ENCODE measurements at places on chromosomes 4 and X.

- DNase-seq = no peak
Observed at GRCh38 chr4:78024085-78024484, 33.0 kb upstream of the FRAS1 start.

- peak; percentile 36 for DNase-seq
Observed at GRCh38 chrX:100409610-100410590, at the start of gene PCDH19. TSS of gene PCDH19 (minus strand) at chrX:100410273. CDS start at chrX:100408597, 1,676 bp downstream.

- no peak for DNase-seq
Observed at GRCh38 chr4:48380583-48381167, 39.3 kb downstream of the SLAIN2 start.

- peak; percentile 48 for DNase-seq
Observed at GRCh38 chrX:41984628-41985027, 61.3 kb upstream of the CASK start.

- no peak for DNase-seq
Observed at GRCh38 chr4:78293348-78293747, 236.2 kb downstream of the FRAS1 start.

GRCh38 chr4:13296986-13297385, 187.2 kb downstream of the RAB28 start:
- DNase-seq = no peak

DNA sequence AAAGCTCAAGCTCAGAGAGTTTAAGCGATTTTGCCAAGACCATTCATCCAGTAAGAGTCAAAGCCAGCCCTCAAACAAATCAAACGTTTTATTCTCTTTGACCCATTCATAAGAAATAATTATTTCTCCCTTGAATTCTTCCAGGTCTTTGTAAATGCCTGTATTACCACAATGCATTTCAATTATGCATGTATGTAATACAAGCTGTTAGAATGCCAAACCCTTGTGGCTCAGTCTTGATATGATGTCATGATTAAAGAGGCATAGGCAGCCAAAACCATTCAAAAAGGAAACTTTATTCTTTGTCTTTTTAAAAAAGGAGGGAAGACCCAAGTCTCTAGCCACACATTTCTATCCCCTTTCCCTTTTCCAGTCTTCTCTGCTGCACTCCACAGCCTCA, 56.5 kb upstream of the PGM2 start:
- no peak for DNase-seq

- DNase-seq = no peak
Observed at GRCh38 chr4:133972586-133972985, 229.0 kb downstream of the PABPC4L start.

GRCh38 chrX:22536746-22537304, 264.1 kb downstream of the CBLL2 start:
- DNase-seq = no peak

- DNase-seq = no peak
Observed at GRCh38 chr4:109648266-109648996, 54.8 kb downstream of the CASP6 start.

DNA sequence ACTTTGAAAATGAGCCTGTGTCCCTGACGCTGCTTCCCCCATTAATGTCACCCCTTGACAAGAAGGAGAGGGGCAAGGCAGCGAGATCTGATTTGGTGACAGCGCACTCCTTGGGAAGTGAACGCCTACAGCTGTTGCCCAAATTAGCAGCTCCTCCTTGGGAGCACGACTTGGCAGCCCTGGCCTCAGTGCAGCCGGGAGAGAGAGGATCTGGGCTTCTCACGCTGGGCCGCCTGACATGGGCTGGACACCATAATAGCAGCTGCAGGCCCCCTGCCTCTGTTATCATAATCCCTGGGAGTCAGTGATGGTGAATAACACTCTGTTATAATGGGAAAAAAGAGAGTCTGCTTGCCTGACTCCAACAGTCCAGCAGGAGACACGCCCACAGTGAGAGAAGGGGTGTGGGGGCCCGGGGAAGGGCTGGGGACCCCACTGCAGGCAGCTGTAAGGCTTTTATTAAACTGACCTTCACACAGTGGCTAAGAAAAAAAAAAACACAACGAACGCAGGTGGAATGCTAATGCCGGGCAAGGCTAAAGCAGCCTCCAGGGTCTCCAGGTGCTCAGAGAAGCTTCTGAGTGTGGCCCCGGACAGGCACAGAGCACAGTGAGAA, 73.3 kb downstream of the PSAPL1 start:
- DNase-seq = no peak

- DNase-seq = no peak
Observed at GRCh38 chr4:108559911-108560310, 60.5 kb upstream of the RPL34 start.

- no peak for DNase-seq
Observed at GRCh38 chrX:143455046-143455445, 62.2 kb downstream of the SPANXN3 start.

- DNase-seq = no peak
Observed at GRCh38 chr4:95728145-95728544, 111.7 kb upstream of the PDHA2 start.

DNA sequence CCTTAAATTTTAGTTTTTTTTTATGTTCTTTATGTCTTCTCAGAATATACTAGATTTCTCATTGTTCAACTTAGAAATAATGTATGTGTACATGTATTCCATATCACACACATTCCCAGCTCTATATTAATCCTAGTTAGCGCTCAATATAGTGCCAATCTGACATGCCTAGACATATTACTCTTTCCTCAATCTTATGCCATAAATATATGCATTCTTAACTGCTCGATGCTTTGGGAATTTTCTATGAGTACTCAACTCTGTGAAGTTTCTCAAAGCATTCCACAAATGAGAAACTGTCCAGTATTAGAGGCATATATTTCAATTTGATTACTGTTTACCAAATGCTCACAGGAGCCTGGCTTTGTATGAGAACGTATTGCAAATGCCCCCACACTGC, 231.2 kb upstream of the VEGFC start:
- DNase-seq = no peak

- DNase-seq = no peak
Observed at GRCh38 chr4:25938787-25939186, 24.8 kb downstream of the SMIM20 start.

GRCh38 chrX:1384658-1385252, 7.2 kb downstream of the SLC25A6 start:
- no peak for DNase-seq

DNA sequence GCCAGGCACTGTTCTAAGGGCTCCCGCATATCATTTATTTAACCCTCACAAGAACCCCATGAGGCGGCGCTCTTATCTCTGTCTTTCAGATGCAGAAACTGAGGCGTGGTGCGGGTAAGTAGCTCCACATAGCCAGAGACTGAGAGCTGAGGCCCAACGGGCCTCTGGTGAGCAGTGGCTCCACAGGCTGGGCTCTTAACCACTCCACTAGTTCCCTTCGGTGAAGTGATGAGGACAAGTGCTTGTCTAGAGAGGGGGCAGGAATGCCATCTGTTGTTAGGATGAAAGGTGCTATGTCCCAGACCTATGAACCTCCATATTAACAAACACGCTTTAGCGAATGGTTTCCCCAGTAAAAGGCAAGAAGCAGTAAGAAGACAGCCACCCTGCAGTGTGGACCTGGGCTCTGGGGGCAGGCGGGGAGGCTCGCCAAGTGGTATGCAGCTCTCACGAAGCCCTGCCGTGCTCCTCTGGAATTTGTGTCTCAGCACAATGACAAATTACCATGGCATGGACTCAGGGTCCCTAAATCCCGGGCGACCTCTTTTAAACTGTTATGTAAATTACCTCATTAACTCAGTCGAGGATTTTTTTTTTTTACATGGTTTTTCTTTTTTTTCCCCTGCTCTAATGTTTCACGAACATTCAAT, 20.9 kb upstream of the S100G start:
- no peak for DNase-seq

GRCh38 chr4:93764639-93765246, 63.8 kb upstream of the ATOH1 start:
- peak; percentile 17 for DNase-seq

- DNase-seq = no peak
Observed at GRCh38 chr4:61336488-61336887, 136.4 kb downstream of the ADGRL3 start.

DNA sequence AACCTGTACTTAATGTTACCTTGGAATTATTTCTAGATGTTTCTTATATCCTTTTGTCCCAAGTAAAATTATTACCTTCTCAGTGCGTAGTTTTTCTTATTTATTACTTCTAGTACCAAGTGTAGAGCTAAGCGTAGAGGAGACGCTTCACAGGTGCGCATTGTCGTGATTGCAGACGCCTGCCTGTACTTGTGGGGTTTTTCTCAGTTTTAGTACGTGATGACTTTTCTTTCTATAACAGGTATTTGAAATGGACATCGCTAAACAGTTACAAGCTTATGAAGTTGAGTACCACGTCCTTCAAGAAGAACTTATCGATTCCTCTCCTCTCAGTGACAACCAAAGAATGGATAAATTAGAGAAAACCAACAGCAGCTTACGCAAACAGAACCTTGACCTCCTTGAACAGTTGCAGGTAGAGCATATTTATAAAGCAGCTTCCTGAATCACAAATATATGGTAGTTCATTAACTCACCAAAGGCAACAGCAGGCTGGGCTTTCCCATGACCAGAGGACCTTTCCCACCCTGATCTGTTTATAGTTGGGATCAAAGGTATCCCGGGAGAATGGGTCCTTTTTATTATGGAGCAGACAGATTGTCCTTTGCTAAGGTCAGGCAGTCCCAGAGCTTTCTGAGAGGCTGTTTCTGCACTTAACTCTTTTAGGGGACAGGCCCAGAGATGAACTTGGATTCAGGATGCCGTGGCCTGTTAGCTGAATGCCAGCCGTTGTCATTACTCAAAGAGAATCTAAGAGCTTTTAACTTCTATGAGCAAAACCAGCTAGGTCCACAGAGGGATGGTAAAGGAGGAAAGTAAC, 172.9 kb downstream of the PTTG2 start:
- DNase-seq = peak; percentile 15

GRCh38 chrX:132615391-132616131, 126.7 kb upstream of the MBNL3 start:
- DNase-seq = peak; percentile 55

DNA sequence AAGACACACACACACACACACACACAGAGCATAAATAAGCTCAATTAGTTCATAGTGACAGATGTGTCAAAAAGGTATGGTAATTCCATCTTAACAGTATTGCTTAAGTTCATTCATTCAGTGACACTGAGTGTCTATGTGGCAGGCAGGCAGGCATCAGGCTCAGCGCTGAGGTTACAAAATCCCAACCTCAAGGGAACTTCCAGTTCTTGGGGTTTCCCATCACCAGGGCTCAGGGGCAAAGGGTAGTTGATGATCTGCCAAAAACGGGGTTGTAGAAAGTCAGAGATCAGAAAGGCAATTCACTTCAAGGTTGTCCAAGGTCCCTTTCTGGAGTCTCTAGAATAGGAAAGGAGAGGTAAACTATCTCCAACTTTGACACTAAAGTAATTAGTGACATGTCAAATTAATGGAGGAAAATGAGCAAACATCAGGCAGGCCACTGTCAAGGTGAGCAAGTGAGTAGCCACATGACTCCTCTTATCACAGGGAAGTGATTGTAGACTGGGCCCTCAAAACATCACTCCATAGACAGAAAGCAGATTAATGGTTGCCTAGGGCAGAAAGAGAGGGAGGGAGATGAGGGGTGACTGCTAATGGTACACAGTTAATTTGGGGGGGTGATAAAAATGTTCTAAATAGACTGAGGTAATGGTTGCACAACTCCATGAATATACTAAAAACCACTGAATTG, 41.8 kb downstream of the GPC4 start:
- no peak for DNase-seq

DNA sequence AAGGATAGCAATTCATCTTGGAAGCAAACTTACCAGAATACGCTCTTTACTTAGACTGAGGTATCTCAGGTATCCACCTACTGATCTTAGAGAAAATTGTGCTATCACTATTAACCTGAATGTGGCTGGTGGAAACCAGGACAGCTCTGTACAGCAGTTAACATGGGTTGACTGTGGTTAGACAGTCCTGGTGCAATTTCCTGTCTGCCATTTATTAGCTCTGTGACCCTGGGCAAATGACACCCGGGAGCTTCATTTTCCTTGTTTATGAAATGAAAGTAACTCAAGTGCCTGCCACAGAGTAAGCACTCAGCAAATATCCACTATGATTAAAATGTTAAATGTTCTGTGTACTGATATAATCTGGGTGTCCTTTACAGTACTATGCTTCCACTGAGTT, 60.0 kb downstream of the SMC1A start:
- DNase-seq = no peak

DNA sequence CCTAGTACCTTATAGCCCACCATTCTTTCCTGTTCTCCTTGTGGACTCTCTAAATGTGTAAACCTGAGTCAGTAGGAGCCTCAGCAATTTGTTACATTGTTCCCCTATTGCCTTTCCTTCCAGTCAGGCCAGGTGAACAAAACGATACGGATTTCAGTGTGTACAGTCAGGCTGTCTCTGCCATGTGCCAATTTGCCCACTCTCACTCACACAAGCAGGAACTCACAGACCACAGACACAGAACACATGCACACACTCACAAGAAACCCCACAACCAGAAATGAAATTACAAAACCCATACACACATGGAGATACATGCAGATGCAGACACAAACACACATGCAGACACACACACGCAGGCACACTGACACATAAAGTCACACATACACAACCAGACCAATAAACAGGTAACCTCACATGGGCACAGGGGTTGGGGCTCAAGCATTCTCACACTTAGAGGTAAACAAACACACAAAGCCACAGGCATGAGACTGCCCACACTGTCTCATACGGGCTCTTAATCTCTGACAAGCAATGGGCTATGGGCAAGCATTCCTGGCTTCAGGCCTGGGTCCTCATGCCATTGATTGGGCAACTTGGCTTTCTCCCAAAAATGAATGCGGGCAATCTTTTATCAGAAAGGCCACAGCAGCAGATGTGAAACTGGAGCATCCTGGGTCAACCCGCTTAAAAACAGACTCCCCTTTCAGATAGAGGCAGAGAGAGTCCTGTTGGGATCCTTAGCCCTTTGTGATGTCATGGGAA, 68.7 kb downstream of the NBDY start:
- peak; percentile 6 for DNase-seq

- DNase-seq = no peak
Observed at GRCh38 chr4:154471032-154471431, 20.6 kb downstream of the DCHS2 start.

- peak; percentile 1 for DNase-seq
Observed at GRCh38 chrX:141278306-141278705, 36.0 kb upstream of the SPANXC start.

DNA sequence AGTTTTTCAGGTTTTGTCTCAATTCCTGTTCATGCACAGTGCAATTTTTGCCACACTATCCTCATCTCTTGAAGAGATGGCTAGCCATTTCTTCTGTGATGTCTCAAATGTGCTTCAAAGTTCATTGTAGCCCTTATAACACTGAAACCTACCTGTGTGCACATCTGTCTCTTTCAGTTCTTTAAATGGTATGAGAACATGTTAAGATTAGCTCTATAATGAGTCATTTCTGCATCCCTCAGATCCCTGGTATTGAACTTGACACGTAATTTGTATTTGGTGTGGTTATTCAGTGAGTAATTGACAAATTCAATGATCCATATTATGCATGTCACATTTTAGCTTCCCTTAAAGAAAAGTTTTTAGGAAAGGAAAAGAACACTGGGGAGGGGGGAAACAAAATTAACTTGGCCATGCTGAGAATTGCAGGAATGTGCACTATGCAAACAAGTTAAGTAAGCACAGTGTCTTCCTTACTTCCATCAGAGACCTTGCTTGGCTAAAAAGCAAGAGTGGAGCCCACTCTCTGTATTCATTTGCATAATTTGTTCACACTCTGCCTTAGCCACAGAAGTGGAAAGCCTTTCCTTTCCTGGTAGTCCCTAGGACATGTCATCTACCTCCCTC, 659.8 kb upstream of the MAGEB2 start:
- no peak for DNase-seq
